IMR-90 (cell line): ENCODE measurements at places on chromosomes 7 and 10.

GRCh38 chr7:145398758-145399157, 562.9 kb upstream of the TPK1 start:
- DNase-seq: no peak

DNA sequence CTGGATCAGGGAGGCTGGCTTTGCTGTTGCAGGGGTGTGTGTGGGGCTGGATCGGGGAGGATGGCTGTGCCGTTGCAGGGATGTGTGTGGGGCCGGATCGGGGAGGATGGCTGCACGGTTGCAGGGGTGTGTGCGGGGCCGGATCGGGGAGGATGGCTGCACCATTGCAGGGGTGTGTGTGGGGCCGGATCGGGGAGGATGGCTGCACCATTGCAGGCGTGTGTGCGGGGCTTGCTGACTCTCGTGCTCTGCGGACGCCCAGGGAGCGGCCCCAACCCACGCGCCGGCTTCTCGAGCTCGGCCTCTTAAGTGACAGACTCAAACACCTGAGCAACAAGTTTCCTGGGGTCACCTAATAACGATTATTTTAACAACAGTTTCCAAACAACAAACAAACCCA, 518.2 kb downstream of the DNAJB6 start:
- DNase-seq: no peak

DNA sequence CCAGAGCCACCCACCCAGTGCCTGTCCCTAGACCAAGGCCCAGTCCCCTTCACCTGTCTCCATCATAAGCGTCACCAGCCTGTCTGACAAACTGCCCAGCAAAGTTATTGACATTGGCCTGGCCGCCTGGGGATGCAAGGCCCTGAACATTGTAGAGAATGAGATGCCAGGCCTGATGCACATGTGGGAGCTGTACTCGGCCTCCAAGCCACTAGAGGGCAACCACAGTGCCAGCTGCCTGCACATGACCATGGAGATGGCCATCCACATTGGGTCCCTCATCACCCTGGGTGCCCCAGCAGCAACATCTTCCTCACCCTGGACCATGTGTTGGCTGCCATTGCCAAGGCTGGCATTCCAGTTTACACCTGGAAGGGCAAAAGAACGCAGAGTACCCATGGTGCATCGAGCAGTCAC, 63.7 kb upstream of the ANTXRL start:
- no peak for DNase-seq

- DNase-seq: no peak
Measured at GRCh38 chr10:120929166-120929565, 78.0 kb downstream of the WDR11 start.

DNA sequence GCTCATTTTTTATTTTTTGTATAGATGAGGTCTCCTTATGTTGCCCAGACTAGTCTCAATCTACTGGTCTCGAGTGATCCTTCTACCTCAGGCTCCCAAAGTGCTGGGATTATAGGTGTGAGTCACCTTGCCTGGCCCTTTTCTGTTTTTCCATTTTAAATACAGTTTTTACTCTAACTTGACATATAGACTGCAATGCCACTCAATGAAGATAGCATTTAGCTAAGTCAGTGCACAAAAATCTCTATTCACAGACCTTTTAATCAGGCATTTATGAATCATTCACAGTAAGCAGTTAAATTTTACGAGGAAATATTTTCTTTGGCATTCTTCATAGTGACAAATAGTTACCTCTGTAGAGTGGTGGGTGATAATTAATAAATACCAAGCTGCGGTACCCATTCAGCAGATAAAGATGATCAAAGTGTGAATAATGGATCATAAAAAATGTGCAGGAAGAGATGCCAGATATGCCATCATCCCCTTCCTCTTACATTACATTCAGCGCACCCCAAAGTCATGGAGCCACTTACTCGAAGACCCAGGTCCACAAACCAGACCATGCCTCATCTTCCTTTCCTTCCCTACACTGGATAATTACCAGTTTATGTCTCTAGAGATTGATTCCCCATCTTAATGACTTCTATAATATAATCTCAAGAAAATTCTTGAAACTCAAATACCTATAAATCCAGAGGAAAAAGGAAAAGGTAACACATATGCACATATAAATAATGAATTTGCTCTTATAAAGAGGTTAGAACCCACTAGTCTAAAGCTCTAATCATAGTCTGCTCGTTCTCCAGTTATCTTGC, 56.0 kb downstream of the UBE2H start:
- DNase-seq: peak; percentile 38

DNA sequence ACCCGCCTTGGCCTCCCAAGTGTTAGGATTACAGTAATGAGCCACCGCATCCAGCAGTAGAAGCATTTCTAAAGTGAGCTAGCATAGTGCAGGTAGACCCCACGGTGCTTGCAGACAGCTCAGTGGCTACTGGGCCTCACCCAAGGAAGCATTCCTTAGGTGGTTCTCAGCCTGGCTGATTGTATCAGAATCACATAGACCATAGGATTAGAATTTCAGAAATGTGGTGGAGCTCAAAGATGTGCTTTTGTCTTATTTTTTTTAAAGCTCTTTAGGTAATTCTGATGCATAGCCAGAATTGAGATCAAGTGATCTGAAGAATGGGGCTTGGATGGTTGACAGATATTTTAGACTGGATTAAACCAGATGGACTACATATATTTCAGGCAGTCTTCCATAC, 10.9 kb downstream of the ANLN start:
- DNase-seq: peak; percentile 57

DNA sequence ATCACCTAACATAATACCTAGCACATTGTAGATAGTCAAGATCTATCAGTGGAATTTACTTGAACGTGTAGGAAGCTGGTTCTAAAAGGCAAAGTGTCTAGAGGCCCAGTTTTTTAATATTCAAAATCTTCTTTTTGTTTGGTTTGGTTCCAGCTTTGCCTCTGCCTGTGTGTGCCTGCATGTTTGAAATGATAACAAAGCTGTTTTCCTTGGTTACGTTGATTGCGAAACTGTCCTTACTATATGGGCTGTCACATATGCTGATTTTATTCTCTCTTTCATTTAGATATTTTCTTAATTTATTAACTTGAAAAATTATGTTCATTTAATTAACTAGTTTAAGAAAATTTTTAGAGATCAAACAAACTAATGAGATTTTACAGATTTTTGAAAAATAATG, 237.3 kb downstream of the SEMA3A start:
- peak; percentile 7 for DNase-seq

DNA sequence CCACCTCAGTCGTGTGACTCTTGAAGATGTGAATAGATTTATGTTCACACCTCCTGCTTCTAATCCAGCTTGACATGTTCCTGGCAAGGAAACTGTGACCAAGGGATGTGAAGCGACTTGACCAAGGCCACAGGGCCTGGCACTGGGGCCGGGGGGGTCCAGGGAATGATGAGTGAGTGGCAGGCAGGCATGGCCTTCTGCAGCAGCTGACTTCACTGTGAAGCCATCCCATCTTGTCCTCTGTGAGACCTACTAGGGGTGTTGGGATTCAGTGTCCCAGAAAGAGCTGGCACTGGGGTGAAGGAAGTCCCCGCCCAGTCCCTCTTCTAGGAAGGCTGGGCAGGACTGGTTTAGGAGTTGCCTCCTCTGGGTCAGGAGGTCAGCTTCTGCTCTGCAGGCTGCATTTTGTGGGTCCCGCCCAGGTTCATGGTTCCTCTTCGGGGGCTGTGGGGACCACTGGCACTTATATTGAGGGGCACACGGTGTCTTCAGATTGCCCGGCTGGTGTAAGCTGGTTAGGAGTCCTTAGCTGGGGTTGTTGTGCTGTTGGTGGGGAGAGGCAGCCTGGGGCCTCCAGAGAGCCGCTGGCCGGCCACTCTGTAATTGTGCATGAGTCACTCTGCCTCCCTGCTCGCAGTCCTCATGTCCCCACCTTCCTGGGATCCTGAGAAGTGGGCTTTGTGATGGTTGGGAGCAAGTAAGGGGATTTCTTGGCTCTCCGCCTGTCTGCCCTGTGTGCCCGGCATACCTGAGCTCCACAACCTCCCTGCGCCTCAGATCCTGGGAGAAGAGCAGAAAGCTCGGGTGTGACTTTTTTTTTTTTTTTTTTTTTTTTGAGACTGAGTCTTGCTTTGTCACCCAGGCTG, 11.0 kb downstream of the ZMIZ1 start:
- DNase-seq: peak; percentile 71

DNA sequence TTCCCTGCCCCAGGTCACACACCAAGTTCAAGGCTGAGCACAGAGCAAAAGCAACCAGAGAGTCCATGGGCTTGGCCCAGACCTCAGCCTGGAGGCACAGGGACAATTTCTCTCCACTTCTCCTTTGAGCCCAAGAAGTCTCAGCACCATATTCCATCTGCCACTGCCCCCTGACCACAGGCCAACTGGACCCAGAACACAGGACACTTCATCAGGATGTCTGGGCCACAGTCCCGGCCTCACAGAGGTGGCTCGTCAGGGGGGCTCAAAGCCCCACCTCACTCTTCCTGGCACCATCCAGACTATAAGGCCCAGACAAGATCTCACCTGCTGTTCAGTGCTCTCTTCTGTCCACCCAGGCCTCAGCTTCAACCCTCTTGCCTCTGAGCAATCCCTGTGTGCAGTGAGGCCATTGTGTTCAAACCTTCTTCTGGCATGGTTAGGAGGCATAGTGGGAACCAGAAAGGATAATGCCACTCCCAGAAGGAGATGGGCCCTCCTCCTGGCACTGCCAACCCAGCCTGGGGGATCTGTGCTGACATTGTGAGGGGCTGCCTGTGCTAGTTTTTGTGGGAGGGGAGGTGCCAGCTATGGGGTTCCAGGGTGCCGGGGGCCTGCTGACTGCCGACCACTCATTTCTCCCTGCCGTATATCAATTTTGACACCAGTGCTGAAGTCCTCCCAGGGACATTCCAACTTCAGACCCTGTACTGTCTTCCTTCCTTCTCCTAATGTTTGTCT, 49.7 kb upstream of the ANTXRL start:
- DNase-seq: no peak

- DNase-seq: peak; percentile 54
Measured at GRCh38 chr7:27100694-27101170, 1.8 kb downstream of the HOXA2 start.

DNA sequence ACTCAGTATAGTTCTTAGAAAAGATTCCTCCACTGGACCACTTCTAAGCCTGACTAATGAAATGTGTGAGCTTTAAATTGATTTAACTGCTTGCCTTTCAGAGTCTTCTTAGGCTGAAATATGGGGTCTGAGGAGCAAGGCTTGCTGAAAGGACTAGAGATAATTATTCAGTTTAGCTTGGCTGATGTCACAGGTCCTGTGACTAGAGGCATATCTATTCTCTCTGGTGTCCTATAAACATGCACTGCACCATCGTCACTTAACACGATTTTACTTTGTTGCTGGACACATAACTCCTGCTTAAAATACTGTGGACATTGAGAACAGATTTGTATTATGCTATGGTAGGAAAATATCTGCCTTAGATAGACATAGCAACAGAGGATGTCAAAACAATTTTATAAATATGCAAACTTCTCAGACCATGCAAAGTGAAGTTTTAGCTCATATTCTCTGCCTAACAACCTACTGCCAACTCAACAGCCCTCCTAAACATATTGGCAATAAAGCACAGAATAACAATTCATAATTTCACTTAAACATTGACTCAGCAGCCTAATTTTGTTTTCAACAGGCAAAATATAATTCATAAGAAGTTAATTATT, 80.2 kb downstream of the RNF133 start:
- DNase-seq: no peak

GRCh38 chr7:30349170-30349569, 64.8 kb downstream of the ZNRF2 start:
- DNase-seq: no peak

DNA sequence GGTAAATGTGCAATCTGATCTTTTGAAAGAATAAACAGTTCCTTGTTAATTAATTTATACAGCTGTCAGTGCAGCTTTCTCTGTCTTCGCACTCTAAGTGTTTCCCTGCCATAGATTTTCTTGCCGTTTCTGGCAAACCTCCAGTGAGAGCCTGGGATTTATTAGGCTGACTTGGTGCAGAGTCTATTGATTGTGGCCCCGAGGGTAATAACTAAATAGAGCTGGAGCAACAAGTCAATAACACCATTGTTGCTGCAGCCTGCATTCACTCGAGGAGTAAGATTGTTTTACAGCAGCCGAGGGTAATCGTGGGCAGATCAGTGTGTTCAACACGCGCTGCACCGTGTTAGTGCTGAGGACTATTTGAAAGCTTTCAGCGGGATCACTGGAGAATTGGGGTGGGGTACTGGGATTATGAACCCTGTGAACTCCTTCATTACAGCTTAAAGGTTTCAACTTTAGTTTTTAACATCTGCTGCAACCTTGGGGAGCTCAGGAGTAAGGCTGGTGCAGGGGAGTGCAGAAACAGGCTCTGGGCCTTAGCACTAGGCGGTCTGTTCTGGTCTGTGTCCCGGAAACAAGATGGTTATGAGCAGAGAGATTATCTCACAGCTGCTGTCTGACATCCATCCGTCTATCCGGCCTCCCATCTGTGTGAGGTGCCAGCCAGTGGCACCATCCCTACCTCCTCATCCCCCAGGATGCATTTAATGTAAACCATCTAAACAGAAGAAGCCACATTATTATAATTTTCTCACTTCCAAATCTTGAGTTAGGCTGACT, 174.0 kb upstream of the TCF7L2 start:
- DNase-seq: no peak

DNA sequence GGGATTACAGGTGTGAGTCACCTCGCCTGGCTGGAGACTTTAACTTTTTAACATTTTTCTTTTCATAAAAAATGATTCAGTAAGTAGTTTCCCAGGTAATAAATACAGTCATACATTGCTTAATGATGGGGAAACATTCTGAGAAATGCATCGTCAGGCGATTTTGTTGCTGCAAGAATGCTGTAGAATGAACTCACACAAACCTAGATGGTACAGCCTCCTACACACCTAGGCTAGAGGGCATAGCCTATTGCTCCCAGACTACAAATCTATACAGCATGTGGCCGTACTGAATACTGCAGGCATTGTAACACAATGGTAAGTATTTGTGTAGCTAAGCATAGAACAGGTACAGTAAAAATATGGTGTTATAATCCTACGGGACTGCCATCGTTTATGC, 108.5 kb upstream of the SFMBT2 start:
- no peak for DNase-seq
